Pancreas (tissue), 10 donors: ENCODE measurements at places on chromosomes 1 and 21. TPM values are rescaled to one million over a fixed set of nuclear protein-coding genes. Genes with fewer than 3 reads are reported as not detected.

Gene PODN
- polyA plus RNA-seq, result 14.6 TPM

GRCh38 chr1:25692560-25692959 is 76.0 kb downstream of the MAN1C1 start:
- DNase-seq, result no peak

Gene SLC30A10
- 0.09 TPM for polyA plus RNA-seq

- DNase-seq, result no peak
Measured at GRCh38 chr1:16092097-16092922, 18.9 kb upstream of the FAM131C start.

GRCh38 chr21:32472890-32473765 is 60.6 kb downstream of the EVA1C start:
- no peak for DNase-seq

DNA sequence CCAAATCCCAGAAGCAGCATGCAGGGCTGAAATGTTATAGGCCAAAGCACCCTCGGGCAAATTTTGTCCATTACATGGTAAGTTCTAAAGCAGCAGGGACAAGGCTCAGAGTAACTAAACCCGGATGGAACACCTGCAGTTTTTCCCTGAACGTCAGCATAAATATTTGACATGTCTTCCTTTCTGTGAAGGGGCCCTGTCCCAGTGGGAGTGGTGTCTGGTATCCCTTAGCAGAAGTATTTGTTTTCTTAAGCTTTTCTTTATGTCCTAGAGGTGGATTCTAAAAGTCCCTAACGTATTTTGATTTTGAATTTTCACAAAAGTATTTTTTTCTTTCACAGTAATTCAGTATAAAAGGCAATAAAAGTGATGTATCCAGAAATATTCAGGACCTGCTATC is 223.9 kb downstream of the ST6GALNAC3 start:
- DNase-seq, result no peak

DNA sequence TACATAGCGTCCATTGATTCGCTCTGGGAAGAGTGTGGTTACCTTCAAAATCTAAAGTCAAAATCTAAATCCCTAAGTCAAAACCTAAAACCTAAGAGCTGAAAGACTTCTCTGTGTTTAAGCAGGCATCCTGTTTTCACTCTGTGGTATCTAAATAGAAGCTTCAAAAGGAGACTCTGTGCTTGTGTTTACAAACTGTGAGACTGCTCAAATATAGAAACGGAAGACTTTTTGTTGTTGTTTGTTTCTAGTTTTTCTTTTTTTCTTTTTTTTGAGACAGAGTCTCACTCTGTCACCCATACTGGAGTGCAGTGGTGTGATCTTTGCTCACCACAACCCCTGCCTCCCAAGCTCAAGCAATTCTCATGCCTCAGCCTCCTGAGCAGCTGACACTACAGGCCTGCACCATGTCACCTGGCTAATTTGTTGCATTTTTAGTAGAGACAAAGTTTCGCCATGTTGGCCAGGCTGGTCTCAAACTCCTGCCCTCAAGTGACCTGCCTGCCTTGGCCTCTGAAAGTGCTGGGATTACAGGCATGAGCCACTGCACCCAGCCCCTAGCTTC is 425.9 kb downstream of the SMYD3 start:
- no peak for DNase-seq

Gene PADI6
- polyA plus RNA-seq, result not detected

DNA sequence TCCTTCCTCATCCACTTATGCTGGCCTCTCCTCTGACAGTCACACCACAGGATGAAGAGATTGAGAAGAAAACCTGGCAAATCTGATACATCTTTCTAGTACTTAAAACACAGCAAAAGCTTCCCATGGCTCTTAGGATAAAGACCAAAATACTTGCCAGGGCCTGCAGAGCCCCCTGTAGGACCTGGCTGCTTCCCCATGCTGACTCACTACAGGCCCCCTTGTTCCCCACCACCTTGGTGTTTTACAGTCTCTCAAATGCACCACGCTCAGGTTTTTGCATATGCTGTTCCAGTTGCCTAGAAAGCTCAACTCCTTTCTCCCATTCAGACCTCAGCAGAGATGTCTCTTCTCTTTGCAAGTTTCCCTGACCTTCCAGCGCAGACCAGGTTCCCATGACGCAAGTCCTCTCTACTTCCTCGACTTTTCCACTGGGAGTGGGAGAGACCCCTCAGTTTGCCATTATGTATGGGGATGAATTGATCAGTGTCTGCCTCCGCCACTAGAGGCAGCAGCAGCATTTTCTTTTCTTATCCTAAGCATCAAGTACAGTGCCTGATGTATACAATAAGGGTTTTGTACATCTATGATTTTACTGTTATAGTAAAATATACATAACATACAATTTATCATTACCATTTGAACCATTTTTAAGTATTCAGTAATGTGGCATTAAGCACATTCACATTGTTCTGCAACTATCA is 113.8 kb upstream of the C8B start:
- DNase-seq, result no peak

DNA sequence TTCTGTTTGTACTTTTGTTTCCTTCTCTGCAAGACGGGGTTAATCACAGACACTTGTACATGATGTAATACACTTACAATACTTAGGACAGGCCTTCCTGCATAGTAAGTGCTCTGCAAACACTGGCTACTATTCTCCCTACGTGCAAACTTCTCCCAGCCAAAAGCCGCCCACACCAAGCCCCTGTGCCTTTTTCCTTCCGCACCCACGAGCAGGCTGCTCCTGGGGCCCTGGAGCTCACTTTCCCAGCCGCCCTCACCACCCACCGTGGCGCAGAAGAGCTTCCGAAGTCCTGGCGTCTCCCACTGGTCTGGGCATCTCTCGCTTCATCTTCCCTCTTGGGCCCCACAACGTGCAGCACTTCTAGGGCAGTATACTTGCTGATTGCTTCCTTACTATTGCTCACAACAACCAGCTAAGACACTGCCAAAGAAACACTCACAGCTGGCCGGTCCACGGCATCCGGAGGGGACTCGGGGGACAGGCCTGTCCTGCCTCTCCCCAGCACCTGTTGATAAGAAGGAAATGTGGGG is 22.5 kb upstream of the GPR157 start:
- DNase-seq, result no peak

DNA sequence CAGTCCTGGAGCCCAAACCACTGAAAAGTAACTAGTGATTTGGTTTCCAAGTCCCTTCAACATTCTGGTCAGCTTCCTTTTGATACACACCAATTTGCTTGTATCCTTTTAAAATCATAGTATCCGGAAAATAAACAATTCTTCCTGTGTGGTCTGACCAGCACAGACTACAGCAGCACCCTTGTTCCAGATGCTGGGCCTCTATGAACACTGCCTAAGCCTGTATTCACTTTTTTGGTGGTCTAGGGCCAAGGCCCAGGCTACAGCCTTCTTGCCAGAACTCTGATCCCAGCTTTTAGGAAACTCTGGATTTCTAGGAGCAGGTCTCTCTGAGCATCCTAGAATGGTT is 801 bp upstream of the DDAH1 start:
- DNase-seq, result no peak

- no peak for DNase-seq
Measured at GRCh38 chr1:66444438-66445265, 89.3 kb upstream of the SGIP1 start.

GRCh38 chr21:29875036-29875716 is 64.6 kb downstream of the GRIK1 start:
- DNase-seq, result no peak

- no peak for DNase-seq
Measured at GRCh38 chr1:228982637-228983036, 247.4 kb downstream of the RHOU start.

Gene SPRR5
- polyA plus RNA-seq, result not detected

Gene HES4
- polyA plus RNA-seq, result 31.9 TPM

Gene FCMR
- polyA plus RNA-seq, result 0.65 TPM

DNA sequence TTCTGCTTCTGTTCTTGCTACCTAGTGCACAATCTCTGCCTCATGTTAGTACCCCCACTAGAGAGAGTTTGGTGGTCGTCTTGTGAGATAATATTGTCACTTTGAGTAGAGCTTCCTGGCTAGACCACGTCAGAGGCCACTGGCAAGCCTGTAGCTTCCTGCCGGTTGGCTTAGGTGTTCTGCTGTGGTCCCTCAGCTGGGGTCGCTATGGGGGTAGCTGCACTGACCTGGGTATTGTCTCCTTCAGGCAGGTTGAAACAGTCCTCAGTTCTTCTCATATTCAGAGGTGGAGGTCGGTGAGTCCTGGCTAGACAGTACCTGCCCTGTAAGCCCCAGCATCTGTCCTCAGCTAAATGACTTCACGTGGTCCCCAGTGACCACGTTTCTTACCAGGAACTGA is 86.2 kb downstream of the C1orf94 start:
- no peak for DNase-seq

- DNase-seq, result no peak
Measured at GRCh38 chr1:229022595-229023333, 248.1 kb upstream of the RAB4A start.

Gene NLRP3
- polyA plus RNA-seq, result 0.19 TPM

DNA sequence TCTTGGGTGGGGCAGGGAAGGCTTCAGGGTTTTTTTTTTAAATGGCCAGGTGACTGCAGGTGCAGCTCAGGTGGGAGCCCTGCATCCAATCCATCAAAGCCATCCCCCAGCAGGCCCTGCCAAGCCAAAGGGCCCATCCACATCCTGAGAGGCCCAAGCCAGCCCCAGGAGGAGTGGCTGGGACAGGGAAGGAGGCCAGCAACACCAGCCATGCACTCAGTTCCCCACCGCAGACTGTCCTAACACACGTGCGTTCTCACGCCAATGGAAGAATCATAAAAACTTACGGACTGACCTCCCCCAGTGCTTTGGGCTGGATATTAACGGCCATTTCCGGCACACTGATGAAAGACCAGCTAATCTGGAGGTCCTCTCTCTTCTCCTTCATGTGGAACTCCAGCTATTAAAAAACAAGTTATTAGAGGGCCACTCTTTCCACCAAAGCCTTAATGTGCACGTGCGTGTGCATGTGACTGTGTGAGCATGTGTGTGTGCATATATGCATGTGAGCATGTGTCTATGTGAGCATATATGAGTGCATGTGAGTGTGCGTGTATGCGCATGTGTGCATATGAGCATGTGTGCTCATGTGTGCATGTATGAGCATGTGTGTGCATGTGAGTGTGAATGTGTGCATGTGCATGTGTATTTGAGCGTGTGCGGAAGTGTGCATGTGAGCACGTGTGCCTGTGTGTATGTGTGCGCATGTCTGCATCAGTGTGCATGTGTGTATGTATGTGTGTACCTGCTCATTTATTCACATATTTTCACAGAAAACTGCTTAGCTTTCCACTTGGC is 35.1 kb downstream of the C2CD2 start:
- no peak for DNase-seq

Gene SDCCAG8
- 33.4 TPM for polyA plus RNA-seq

GRCh38 chr1:188489336-188490112 is 1660.8 kb downstream of the PLA2G4A start:
- no peak for DNase-seq

Gene AMY1C
- polyA plus RNA-seq, result not detected

DNA sequence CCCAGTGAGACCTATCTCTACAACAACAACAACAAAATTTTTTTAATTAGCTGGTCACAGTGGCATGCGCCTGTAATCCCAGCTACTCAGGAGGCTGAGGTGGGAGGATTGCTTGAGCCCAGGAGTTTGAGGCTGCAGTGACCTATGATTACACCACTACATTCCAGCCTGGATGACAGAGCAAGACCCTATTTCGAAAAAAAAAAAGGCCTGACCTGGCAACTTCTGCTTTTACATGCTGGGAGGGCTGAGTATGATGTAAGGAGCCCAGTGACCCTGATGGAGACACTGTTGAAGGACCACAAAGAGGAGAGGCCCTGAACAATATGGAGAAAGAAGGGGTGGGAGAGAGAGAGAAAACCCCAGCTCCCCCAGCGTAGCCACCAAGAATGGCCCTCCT is 9.2 kb upstream of the VPS26C start:
- no peak for DNase-seq

Gene ARHGAP30
- polyA plus RNA-seq, result 0.70 TPM

DNA sequence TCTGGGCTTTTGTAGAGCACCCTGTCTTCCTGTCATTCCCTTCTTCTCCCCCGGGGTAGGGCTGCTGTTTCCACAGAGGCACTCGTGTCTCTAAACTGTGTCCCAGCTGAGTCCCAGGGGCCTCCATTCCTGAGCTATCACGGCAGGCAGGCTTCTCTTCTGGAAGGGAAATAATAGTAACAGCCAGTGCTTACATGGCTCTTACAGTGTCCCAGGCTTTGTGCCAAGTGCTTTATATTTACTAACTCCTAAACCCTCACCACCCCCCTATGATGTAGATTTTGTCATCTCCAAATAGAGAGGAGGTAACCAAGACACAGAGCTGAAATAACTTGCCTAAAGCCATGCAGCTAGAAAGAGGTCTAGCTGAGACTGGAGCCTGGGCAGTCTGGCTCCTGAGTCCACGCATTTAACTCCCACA is 1.4 kb upstream of the CELF3 start:
- DNase-seq, result no peak

Gene METTL13
- polyA plus RNA-seq, result 9.8 TPM

GRCh38 chr1:205630241-205630640 is 1.6 kb downstream of the ELK4 start:
- no peak for DNase-seq

Gene FNBP1L
- 10.1 TPM for polyA plus RNA-seq

DNA sequence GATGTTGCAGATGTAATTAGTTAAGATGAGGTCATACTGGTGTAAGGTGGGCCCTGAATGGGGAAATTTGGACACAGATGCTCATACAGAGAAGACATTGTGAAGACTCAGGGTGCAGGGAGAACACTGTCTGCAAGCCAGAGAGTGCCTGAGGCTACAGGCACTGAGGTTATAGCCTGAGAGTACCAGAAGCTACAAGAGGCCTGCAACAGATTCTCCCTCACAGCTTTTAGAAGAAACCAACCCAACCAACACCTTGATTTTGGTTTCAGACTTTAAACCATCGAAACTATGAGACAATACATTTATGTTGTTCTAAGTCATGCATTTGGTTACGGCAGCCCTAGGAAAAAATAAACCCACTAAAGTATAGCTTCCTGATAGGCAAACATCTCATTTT is 321.7 kb upstream of the USP25 start:
- DNase-seq, result no peak

Gene CFAP126
- 0.34 TPM for polyA plus RNA-seq

DNA sequence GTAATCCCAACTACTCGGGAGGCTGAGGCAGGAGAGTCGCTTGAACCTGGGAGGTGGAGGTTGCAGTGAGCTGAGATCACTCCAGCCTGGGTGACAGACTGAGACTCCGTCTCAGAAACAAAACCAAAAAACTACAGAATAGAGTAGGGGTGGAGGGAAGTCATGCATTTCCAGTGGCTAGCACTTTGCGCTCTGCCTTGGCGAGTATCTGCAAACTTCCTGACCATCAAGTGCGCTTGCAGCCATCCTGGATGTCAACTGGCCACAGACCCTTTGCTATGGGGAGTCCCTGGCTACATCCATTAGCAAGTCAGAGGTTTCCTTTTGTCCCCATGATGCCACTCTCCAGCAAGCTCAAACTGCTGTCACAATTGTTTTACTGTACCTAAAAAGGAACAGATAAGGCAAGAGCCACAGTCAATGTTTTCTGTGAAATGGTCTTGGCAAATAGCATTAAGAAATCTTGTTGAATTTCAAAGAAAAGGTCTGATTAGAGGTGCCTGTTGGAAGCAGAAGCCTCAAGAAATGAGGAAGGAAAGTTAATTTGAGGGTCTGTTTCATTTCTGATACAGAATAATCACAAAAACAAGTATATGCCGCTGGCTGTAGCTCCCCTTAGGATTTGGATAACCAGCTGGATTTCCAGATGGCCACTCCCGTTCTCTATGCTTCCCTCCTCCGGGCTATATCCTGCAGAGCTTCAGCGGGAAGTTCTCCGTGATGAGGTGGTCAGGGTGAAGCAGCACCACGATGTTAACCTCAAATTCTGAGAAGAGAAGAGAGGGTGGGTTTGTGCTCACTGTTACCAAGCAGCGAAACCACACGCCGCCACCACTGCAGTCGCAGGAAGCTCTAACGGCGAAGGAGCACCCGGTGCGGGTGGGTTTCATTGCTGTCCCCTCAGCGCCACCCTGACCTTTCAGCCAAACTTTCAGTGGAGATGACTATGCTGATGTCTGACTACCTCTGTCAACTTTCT is 42.0 kb downstream of the VPS26C start:
- no peak for DNase-seq
